ENCODE measurements at places on chromosomes 6 and 20. TPM values are rescaled to one million over a fixed set of nuclear protein-coding genes. Genes with fewer than 3 reads are reported as not detected.

HLA-DRA gene
- total RNA-seq: not detected

LRRN4 gene
- 152 TPM for total RNA-seq

HDGFL1 gene
- total RNA-seq: not detected

PLA2G7 gene
- 0.23 TPM for total RNA-seq

SNX14 gene
- 108 TPM for total RNA-seq

CHRNA4 gene
- total RNA-seq: not detected

- DNase-seq: no peak
These were observed 95.5 kb upstream of the RNF24 start for GRCh38 chr20:4110885-4111284.

GRCh38 chr6:153096031-153096430 is 35.1 kb downstream of the RGS17 start:
- no peak for DNase-seq

DNA sequence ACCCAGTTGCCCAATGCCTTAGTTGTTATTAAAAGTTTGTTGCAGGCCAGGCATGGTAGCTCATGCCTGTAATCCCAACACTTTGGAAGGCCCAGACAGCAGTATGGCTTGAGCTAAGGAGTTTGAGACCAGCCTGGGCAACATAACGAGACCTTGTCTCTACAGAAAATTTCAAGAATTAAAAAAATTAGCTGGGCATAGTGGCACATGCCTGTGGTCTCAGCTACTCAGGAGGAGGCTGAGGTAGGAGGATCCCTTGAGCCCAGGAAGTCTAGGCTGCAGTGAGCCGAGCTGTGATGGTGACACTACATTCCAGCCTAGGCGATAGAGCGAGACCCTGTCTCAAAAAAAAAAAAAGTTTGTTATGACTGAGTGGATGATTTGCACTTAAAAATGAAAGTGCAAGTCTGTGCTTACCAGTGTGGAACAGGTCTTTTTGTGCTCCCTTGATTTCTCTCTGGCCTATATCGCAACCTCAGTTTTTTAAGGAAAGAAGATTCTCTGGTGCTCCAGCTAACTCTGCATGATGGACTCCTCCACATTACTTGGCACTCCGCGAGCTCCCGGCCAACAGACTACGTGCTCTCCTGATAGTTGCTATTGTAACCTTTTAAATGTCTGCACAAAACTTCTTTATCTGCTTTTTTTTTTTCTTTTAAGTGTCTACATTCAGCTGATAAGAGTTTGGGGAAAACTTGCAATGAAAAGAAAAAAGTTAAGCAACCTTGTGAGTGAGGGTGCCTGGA is 22.1 kb downstream of the ZKSCAN3 start:
- DNase-seq: peak; percentile 36

GRCh38 chr6:107439406-107439805 is 20.0 kb downstream of the PDSS2 start:
- no peak for DNase-seq

GRCh38 chr6:113632220-113632864 is 224.8 kb upstream of the MARCKS start:
- DNase-seq: peak; percentile 92

GRCh38 chr6:131001111-131001736 is 61.8 kb downstream of the EPB41L2 start:
- no peak for DNase-seq

GRCh38 chr20:1299522-1299921 is 29.4 kb downstream of the SDCBP2 start:
- no peak for DNase-seq

DNA sequence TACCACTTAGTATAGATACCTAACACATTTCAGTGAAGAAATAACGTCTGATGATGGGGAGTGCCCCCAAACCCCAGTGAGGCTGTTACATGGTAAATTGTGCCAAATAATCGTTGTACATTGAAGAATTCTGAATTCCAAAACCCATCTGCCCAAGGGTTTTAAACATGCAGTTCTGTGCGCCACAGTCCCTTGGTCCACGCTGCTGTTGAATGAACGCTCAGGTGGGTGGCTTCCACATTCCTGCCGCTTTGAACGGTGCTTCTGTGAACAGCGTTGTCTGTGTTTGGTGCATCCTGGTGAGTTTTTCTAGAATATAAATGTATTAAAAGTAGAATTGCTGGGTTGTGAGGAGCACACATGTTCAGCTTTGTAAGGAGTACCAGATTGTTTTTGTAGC is 2.9 kb downstream of the GID8 start:
- no peak for DNase-seq

DNA sequence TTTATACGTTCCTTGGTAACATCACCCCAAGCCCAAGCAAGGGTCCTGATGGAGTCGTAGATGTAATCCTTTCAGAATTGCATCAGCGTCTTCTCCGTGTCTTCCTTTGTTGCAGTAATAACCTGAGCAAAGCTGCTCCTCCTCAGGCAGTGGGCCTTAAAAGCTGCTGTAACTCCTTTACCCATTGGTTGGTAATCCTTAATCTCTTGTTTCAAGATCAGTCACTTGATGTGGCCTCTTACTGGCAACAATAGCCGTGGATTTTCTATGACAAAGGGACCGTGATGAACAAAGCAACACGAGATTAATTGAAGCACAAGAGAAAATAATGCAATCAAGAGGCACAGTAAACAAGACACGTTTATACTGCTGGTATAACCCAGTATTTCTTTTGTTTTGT is 44.6 kb downstream of the ALDH5A1 start:
- no peak for DNase-seq

DNA sequence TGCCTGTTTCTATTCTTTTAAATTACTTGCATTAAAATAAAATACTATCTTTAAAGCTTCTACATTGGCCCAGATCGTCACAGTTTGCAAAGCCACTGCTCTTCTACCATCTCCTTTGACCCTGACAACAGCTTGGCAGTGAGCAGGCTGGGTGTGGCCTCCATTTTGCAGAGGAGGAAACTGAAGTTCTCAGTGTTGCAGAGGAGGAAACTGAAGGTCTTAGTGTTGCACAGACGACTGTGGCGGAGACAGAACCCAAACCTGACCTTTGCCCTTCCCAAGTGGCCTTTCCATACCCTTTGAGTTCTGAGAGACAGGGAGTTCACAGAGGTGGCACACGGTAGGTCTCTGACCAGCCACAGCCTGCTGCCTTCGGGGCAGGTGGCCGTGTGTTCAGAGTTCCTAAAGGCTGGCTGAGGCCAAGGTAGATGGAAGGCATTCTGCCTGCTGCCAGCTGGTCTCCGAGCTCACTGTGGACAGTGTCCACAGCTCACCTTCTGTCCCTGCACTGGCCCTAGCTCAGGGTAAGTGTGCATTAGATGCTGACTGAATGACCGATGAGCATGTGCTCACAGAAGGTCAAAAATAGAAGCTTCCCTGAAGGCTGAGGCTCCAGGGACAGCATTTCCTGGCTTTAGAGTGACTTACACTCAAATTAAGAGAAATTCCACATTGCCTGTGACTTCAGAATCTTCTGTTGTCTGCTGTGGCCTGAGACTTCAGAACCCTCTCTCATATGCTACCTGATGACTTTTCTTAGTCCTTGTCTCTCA is 113.5 kb upstream of the SLC24A3 start:
- no peak for DNase-seq

DNA sequence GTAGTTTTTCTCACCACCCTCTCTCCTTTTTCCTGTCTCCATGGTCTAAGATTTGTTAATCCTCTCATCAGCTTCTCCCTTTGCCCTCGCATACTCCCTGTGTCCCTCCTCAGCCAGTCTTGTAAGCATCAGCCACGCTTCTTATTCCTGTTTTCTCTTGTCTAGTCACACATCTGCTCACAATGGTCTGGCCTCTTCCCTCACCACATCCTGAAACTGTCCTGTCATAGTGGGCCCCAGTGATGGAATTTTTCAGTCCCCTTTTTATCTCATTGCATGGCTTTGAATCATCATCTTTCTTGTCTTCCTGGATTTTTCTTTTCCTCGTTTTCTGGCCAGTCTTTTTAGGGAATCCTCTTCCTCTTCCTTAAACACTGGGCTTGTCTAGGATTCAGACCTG is 57.2 kb downstream of the GFRA4 start:
- no peak for DNase-seq

DNA sequence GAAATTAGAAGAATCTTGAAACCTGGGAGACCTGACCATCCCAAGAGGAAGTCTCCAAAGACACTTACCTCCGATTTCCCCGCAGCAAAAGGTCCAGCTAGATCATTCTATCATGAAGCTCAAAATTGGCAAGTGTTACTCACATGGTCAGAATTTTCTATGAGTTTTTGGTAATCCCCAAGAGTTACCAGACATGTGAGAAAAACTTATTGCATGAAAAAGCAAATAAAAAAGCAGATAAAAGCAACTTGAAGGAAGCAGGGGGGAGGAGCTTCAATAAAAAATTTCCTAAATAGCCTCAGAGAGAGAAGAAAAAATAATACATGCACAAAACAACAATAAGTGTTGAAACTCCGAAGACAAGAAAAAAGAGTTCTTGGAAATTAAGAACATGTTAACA is 27.3 kb downstream of the VNN1 start:
- DNase-seq: no peak

- DNase-seq: no peak
These were observed 81.6 kb downstream of the PXDC1 start for GRCh38 chr6:3669916-3670315.

DNA sequence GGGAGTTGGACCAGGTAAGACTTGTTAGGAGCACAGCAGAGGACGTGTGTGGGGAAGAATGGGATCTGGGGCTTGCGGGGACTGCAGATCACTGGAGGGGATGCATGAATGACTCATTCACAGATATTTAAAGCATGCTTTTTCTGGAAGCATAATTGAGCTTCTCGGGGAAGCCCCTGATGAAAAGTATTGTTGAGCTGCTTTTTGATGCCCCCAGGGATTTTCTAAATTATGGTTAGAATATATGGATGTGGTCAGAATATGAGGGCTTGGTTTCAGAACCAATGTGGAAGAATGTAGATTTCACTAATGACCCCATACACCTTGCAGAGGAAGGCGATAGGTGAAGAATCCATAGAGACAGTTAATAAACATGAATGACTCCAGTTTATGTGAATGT is 36.1 kb downstream of the GMPR start:
- DNase-seq: no peak

- no peak for DNase-seq
These were observed 156.9 kb downstream of the ASCC3 start for GRCh38 chr6:100724222-100724621.

Data from epithelial cell of proximal tubule (primary cell).